Kidney epithelial cell (primary cell): ENCODE measurements at places on chromosomes 11 and 22.

GRCh38 chr11:128868841-128869671 lies 2.0 kb upstream of the KCNJ1 start:
- no peak for DNase-seq

- DNase-seq: no peak
Observed at GRCh38 chr11:69155302-69156234, at the start of gene SMIM38. SMIM38 (plus strand) TSS chr11:69155935; CDS start chr11:69157847, 1,912 bp downstream.

DNA sequence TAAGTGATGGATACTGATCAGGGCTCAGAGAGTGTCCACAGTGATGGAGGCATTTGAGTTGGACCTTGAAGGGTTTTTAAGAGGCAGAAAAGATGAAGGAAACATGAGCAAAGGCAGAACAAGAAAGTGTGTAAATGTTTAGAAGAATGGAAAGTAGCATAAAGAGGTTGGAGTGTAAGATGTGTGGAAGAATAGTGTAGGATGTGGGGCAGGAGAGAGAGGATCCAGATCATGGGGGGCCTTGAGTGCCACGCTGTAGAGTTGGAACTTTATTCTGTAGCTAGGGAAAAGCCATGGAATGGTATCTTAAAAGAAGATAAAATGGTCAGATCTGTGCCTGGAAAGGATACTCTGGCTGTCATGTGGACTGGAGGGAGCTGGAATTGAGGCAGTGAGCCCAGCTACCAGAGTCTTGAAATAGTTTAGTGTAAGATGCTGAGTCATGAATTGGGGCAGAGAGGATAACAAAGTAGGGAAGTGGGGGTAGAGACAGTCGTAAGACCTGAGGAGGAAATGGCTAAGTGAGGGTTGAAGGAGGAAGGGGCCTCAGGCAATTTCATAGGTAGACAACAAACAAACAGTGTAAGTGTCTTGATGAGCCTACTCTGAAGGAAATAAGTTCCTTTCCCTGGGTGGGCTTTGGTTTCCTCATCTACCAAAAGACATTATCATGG lies 6.7 kb downstream of the KCNE3 start:
- no peak for DNase-seq

GRCh38 chr11:122646549-122647340 lies 8.8 kb upstream of the UBASH3B start:
- DNase-seq: no peak

DNA sequence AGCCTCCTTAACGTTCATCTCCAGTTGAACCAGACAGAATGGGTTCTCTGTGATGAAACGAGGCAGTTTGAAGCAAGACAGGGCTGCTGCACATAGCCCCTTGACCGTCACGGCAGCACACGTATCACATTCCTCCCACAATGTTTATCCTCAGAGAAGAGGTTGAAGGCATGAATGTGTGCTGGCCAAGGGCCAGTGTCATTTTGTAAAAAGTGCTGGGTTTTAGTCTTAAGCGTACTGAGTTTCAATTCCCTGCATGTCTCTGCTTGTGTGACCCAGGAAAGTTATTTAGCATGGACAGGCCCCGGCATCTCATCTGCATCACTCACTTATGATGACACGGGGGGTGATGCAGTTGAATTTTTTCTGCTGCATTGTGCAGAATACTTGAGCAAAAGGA lies 31.6 kb downstream of the TTC12 start:
- DNase-seq: no peak

- DNase-seq: no peak
Observed at GRCh38 chr22:27754247-27754887, 47.2 kb downstream of the MN1 start.

DNA sequence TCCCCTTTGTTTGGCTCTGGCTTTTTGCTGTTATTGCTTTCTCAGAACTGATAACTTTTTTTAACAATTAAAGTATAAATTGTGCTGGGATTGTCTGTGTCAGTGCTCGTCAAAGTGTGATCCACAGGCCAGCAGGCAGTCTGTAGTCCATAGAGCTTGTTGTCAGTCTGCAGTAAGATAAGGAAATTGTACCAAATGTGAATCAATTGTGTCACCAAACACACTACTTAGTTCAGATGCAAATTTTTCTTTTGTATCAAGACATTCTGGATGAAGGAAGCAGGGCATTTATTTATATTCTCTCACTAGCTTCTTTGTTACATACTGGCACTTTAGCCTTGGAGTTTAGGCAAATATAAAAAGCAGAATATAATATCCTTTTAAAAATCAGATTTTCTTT lies 121.0 kb downstream of the WNT11 start:
- DNase-seq: no peak

GRCh38 chr11:64314805-64315561 lies 2.4 kb downstream of the TRMT112 start:
- no peak for DNase-seq

- no peak for DNase-seq
Observed at GRCh38 chr11:117941976-117942654, 12.9 kb upstream of the TMPRSS13 start.

DNA sequence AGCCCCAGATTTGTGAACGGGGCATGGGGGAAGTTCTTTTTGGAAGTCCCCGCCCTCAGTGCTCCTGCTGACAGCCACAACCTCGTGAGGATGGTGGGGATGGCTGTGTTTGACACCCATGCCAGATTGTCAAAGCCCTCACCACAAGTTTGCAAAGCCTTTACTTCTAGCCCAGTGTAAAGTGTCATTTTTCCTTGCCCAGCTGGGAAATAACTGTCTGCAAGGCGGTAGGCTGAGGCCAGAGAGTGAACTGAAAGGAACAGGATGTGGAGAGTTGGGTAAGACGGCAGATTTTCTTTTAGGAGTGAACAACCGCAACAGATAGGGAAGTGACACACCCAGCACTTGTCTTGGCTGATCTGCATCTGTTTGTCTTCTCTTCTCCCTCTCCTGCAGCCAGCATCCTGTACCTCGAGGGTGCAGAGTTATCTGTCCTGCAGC lies 13.6 kb downstream of the IL17RA start:
- no peak for DNase-seq

- DNase-seq: no peak
Observed at GRCh38 chr11:31823644-31824331, 12.7 kb upstream of the PAX6 start.

- no peak for DNase-seq
Observed at GRCh38 chr11:68840661-68841653, 759 bp downstream of the CPT1A start.

- DNase-seq: peak; percentile 44
Observed at GRCh38 chr22:37607010-37607934, 1.4 kb upstream of the GGA1 start.

DNA sequence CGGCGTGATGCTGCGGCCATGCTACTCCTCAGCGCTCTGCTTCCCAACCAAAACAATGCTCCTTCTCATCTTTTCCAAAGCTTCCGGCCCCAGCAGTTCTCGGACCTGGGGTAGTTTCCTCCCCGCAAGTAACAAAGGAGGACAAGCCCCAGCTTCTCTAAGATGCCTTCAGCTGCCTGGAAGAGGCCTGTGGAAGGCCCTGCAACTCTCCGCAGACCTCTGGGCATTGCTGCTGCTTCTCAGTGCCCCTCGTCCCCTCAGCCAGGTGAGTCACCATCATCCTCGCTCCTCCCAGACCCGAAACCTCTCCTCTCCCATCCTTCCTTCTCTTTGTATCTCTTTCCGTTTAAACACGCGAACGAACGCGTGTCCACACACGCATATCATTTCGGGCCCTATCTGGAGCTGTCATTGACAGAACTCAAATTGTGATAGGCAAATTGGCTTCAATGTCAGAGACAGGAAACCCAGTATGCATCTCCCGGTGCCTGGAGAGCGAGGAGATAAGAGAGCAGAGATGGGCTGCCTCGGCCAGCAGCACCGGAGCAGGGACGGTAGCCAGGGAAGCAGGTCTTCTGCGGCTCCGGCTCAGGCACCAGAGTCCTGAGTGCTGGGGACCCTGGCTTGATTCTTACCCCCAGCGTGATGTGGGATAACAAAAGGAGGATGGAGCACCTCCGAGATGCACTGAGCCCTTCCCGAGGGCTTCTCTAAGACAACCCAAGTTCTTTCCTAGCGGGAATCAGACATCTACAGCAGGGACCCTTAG lies 22.0 kb upstream of the JAM3 start:
- DNase-seq: no peak

GRCh38 chr11:19558189-19558986 lies 154.2 kb upstream of the NAV2 start:
- DNase-seq: no peak

DNA sequence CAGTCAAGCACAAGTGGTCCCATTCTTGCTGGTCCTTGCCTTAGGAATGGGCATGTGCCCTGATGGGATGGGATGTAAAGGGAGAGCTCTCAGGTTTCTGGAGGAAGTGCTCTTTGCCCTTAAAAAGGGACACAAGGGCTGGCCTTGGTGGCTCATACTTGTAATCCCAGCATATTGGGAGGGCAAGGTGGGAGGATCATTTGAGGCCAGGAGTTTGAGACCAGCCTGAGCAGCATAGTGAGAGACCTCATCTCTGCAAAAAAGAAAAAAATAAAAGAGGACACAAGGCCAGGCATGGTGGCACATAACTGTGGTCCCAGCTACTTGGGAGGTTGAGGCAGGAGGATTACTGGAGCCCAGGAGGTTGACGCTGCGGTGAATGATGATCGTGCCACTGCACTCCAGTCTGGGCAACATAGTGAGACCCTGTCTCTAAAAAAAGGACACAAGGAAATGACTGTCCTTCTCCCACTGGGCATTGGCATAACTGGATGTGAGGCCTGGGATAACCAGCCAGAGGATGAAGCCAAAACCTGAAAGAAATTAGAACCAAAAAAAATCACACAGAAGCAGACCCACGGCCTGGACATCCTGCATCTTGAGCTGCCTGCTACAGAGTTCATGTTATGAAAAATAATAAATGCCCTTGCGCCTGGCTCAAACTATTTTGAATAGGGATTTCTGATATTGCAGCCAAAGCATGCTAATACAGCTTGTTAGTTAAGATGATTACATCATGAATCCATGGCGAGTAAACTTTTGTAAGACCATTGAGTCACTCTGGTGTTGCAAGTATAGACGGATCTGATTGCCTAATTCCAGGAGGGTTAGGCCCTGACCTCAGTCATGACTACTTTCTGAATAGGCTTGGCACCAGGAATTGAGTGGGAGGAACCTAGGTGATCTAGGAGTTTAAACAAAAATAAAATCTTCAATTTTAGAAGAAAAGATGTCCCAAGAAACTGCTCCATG lies 12.9 kb upstream of the CRKL start:
- DNase-seq: peak; percentile 84

GRCh38 chr11:113880971-113881370 lies 5.6 kb upstream of the USP28 start:
- DNase-seq: no peak

GRCh38 chr11:113690619-113691569 lies 15.2 kb downstream of the TMPRSS5 start:
- DNase-seq: no peak

- DNase-seq: no peak
Observed at GRCh38 chr11:82539669-82540068, 194.0 kb downstream of the FAM181B start.

- DNase-seq: peak; percentile 77
Observed at GRCh38 chr11:27902981-27903624, 202.8 kb upstream of the BDNF start.

DNA sequence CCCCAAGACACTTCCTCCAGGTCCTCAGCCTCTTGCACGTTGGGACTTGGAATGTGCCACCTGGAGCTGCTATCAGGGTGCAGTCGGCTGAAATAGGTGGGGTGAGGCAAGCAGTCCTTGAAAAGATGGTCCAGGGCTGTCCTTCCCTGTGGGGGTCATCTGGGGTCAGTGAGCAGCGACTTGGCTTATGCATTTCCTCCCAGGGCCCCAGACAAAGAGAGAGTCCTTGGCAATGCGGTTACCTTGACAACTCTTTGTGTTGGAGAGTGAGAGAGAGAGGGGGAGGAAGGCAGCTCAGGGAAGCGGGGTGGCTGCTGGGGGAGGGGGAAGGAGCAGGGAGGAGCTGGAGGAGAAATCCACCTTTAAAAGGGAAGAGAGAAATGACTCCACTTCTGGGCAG lies 93.8 kb downstream of the MIAT start:
- DNase-seq: peak; percentile 66

GRCh38 chr11:86116386-86116726 lies 47.5 kb upstream of the PICALM start:
- peak; percentile 79 for DNase-seq

- no peak for DNase-seq
Observed at GRCh38 chr11:57134284-57134683, 47.5 kb upstream of the LRRC55 start.

GRCh38 chr11:103585911-103586310 lies 450.5 kb upstream of the DDI1 start:
- DNase-seq: no peak

GRCh38 chr11:75337195-75337654 lies 14.2 kb downstream of the ARRB1 start:
- no peak for DNase-seq

- no peak for DNase-seq
Observed at GRCh38 chr11:37115963-37116362, 517.9 kb upstream of the RAG2 start.

- DNase-seq: no peak
Observed at GRCh38 chr22:38289583-38290082, 16.8 kb upstream of the TMEM184B start.

GRCh38 chr22:22228421-22228820 lies 16.2 kb upstream of the VPREB1 start:
- DNase-seq: no peak
